ENCODE measurements at places on chromosomes 2 and 18.
A peak's percentile ranks its signal among the peaks of the same experiment; 100 is the strongest.

DNA sequence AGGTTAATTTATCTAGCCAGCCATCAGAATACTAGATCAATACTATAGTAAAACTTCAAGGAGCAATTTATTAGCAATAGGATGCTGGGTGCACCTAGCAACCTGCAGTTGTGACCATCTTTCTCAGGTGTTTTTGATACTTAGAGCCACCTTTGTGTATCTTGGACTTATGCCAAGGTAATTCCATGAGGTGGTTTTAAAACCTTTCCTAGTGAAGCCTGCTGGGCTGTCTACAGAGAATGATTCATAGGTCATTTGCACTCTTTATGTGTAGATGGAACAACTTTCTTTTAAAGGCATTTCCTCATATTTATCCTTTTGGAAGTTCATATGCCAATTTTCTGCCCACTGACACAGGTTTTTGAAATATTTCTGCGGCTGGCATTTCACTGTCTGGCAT lies 1030.1 kb upstream of the POU3F3 start:
- DNase-seq: no peak

DNA sequence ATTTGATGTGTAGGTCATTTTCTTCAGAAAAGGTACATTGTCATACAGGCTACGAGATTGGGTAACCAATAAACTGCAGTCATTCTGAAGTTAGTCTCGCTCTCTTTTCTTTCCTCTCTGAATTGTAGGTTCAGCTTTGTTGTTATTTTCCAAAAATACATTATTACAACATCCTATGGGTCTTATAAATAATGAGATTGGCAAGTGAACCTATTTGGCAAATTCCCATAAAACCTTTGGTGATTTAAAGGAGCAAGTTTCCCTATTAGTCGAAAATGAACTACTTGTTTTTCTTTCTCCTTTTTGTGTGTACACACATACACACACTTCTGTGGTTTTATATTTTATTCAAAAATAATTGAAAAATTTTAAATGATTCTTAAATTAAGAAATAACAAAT lies 67.0 kb downstream of the ARHGAP28 start:
- DNase-seq: no peak

DNA sequence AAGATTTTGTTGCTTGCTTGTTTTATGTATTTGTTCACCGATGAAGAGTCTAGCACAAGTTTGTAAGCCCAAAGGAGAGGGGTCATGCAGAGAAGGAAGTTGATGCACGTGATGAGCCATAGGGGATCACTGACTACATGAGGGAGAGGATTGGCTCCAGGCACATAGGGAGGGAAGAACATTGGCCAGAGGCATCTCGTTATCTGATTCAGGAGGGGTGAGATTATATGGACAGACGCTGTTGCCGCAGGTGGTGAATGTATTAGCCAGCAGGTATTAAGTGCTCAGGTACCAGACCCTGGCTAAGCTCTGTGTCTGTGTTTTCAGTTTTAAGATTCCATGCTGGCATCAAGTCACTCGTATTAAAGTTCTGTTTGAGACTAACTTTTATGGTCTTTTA lies 91.8 kb upstream of the CHST9 start:
- DNase-seq: no peak

DNA sequence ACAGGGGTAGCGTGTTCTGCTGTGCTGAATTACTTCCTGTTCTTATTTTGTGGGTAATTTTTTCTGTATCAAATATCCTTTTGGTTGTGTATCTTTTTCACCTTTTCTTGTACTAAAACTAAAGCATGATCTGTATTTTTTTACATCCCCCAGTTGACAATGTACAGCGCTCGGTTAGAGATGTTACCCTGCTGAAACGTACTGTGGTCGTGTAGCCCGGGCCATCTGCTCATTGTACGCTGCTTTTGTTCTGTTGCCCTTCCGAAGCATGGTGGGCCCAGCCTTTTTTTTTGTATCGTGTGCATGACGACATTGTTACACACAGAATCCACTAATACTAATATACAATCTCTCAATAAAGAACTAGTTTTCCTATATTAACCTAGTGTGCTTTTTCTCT lies 233.1 kb downstream of the HAUS1 start:
- no peak for DNase-seq

GRCh38 chr2:153005071-153005730 lies 286.8 kb downstream of the ARL6IP6 start:
- DNase-seq: no peak

DNA sequence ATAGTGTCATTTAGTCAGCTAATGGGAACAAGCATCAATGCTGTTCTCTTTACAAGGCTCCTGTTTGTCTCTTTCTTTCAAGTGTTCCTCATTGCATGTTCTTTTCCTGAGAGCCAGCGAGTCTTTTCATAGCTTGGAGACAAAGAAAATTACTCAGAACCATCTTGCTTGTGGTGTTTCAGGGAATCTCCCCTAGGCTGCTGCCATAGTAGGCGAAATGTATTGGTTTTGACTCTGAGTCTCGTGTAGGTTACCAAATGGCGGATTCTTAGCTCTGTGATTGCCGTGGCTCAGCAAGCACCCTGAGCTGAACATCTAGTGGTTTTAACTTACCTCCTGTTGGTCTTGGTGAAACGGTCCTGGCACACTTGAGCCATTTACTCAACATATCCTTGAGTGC lies 68.7 kb downstream of the RHBDD1 start:
- DNase-seq: no peak

DNA sequence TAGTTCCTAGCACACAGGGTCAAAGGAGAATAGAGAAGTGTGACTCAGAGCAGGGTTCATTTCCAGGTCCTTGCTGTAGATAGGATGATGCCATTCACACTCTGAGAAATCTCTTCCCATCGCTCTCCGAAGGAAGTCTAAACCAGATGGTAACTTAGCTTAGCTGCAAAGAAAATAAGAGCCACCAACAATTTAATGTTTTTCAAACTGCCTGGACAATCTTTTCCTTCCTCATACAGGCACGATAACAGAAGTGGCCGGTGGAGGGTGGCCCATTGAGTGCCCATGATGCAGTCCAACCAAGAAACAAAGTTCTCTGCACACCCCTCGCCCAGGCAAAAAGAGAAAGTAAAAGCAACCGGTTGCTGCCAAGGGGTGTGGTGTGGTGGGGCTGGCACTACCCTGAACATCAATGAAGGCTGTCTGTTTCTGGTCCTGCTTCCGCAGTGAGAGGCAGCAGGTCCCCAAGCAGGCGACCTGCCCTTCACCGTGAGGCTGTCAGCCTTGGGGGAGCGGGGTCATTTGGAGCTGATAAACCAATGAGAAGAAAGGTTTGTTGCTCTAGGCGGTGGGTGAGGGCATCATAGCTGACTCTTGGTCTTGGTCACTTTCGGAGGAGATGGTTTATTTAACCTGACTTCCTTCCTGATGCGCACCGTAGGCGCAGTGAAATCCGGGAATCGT lies 105.6 kb upstream of the CD302 start:
- DNase-seq: peak; percentile 19

GRCh38 chr18:44452346-44452745 lies 228.3 kb upstream of the SETBP1 start:
- DNase-seq: peak; percentile 30

- no peak for DNase-seq
Measured at GRCh38 chr18:46385124-46385523, 271.9 kb downstream of the LOXHD1 start.

DNA sequence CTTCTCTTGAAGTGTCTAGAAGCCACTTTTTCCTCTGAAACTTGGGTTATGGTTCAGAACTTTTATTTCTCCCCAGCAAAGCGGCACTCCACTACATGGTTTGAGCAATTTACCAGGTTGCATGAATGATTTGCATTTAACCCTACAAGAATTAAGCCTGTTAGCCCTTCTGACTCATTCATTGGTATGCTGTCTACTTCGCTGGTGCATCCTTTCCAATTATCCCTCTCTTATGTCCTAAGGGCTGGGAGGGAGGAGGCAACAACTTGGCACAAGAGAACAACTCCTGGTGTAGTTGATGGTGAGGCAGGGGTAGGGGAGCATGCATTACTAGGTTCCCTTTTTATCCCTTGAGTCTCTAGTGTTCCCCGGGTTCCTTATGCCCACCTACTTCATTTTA lies 293.4 kb upstream of the MEX3C start:
- DNase-seq: no peak

DNA sequence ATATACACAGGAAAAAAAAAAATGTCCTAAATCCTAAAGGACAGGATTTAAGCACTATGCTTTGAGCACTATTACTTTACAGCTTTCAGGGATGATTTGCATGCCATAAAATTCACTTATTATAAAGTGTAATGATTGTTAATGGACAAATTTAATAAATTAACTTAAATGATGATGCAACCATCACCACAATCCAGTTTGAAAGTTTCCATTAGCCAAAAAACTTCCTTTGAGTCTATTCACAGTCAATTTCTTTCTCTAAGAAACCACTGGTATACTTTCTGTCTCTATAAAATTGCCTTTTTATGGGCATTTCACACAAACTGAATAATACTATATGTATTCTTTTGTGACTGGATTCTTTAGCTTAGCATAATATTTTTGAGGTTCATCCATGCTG lies 111.1 kb upstream of the RIOK3 start:
- no peak for DNase-seq

DNA sequence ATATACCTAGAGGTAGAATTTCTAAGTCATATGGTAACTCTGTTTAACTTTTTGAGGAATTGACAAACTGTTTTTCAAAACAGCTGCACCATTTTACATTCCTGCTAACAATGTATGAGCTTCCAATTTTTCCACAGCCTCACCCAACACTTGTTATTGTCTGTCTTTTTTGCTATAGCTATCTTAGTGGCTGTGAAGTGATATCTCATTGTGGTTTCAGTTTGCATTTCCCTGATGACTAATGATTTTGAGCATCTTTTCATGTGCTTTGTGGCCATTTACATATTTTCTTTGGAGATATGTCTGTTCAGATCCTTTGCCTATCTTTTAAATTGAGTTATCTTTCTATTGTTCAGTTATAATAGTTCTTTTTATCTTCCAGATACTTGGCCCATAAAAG lies 273.8 kb downstream of the AGPS start:
- no peak for DNase-seq

GRCh38 chr18:8899000-8899399 lies 193.6 kb downstream of the MTCL1 start:
- no peak for DNase-seq

DNA sequence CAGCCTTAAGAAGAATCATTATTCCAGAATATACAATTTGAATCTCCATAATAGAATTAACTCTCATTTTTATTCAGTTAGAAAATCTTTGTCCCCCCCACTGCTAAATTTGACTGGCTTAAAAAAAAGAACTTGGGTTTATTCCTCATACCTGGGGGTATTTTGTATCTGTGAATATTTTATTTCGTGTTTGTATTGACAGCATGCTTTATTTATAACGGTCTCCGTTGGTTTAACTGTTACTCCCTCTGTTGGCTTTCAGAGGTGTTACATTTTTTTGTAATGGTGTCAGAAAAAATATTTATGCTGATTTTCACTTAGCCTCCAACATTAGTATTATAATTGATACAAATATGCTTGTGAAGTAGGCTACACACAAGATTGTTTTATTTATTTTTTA lies 109.1 kb downstream of the HAUS1 start:
- peak; percentile 40 for DNase-seq

DNA sequence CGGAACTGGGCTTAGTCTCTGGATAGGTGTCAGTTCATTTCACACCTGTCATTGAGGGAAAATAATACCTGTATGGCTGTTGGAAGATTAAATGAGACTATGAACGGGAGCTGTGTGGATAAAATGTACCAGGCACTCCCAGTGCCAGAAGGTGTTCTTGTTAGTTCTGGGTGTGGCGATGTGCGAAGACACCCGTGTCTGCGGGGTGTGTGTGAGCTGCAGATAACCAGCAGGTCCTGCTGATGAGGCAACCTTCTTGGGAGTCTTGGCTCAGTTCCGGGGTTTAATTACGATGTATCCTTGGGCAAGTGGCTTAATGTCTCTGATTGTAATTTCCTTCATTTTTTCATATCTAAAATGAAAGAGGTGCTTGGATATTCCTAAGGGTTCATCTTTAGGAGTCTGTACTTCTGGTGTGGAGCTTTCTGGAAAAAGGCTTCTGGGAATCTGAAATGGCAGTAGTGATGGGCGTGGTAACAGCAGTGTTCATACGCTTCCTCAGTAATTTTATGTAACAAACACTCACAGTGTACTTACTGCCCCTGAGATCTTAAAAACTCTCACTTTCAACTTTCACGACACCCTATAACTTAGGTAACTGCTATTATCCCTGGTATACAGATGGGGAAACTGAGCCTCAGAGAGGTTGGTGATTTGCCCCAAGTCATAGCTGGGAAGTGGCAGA lies 35.0 kb downstream of the NEDD4L start:
- no peak for DNase-seq

DNA sequence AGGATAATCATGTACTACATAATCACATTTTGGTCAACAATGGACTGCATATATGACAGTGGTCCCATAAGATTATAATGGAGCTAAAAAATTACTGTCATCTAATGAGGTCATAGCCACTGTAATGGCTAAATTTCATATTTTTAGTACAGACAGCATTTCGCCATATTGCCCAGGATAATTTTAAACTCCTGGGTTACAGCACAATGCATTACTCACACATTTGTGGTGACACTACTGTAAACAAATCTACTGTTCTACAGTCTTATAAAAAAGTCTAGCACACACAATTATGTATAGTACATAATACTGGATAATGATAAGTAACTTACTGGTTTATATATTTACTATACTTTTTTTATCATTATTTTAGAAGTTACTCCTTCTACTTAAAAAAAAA lies 12.8 kb downstream of the EIF2AK2 start:
- DNase-seq: no peak

DNA sequence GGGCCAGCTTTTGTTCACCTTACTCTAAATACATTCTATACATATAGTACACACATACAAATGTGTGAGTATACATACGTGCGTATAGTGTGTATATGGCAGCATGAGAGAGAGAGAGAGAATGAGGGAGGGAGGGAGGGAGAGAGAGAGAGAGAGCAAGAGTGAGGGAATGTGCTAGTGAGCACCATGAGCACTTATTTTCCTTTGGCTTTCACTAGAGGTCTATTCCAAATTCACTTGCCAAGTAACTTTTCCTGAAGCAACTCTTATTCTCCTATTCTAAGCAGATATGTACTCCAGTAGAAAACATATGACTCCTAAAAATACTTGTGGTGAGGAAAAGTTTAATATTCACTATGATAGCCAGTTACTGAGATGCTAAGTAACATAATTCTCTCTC lies 85.7 kb downstream of the COBLL1 start:
- no peak for DNase-seq

GRCh38 chr18:70337139-70337972 lies 48.5 kb downstream of the SOCS6 start:
- peak; percentile 52 for DNase-seq

DNA sequence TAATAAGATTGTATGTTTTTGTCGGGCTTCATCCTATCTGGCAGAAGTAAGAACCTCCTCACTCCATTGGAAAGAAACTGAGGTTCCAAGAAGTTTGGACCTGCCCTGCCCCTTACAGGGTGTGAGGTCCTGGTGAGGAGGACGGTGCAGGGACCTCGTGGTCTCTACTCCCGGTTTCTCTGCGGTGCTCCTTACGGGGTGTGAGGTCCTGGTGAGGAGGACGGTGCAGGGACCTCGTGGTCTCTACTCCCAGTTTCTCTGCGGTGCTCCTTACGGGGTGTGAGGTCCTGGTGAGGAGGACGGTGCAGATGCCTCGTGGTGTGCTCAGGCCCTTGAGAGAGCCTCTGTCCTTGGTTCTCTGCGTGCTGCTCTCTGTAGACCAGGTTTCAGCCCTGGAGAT lies 5.2 kb downstream of the CTDP1 start:
- no peak for DNase-seq

GRCh38 chr2:40102447-40102846 lies 323.4 kb upstream of the THUMPD2 start:
- no peak for DNase-seq

Data from cardiac muscle cell (in vitro differentiated cells and primary cell).